ENCODE measurements at places on chromosomes 1 and 21.

GRCh38 chr1:42860339-42861013 is 14.1 kb downstream of the ZNF691 start:
- DNase-seq: no peak

DNA sequence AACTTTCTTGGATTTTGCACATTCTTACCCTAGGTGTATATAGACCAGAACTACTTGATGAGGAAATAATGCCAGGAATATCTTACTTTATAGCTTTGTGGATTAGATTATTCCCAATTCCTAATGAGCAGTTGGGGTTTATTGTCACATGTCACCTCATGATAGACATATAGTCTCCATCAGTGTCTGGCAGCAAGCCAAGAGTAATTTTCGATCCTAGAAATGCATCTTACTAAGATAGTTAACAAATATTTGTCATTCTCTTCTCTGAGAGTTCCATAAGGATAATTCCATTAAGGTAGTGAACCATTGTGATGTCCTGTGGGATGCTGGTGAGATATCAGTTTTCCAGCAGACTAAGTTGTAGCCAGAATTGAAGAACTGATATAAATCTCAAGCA is 1282.9 kb upstream of the B3GALT2 start:
- no peak for DNase-seq

- DNase-seq: no peak
Measured at GRCh38 chr1:173002891-173003838, 47.6 kb downstream of the TNFSF18 start.

DNA sequence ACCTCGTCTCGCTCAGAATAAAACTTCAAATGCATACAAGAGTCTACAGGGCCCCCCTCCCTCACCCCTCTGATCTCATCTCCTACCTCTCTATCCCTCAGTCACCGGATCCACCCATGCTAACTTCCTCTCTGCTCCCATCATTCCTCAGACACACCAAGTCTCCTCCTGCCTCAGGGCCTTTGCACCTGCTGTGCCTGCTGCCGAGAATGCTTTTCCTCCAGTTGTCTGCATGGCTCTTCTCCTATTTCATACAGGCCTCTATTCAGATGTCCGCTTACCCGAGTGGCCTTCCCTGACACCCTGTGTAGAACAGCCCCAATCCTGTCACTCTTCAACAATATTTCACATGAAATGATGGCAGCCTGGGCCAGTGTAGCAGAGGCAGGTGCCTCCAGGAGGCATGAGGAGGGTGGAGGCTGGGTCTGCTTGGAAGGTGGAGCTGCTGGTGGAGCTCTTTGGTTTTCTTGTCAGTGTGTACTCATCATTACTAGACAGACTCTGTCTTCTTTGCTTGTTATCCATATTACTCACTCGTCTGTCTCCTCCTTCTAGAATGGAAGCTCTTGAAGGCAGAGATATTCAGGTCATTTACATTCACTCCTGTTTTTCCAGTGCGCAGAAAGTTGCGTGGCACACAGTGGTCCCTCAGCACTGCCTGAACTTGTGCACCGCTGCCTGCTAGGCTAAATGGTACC is 4.2 kb downstream of the SH2D2A start:
- DNase-seq: no peak

GRCh38 chr21:39319814-39320332 is 6.4 kb upstream of the BRWD1 start:
- DNase-seq: no peak

DNA sequence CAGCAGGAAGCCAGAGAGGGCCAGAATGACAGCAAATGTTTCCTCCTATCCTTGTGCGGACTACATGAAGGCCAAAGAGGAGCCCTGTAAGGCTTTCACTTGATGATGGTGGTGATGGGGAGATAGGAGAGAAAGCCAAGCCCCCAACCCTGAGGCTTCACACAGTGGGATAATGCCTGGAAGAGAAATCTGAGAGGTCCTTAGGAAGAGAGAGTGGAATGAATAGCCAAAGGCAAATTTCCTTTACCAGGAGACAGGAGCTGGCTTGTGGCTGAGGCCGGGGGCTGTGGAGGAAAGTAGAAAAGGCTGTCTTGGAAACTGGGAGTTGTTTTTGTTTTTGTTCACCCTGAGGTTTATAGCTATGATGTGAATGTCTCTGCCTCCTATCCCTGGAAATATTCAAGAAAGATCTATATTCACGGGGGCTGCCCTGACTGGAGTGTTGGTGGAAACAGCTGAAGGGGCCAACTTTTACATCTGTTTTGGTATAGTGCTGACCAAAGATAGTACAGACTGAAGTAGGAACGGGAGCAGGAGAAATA is 13.0 kb upstream of the RNF19B start:
- no peak for DNase-seq

DNA sequence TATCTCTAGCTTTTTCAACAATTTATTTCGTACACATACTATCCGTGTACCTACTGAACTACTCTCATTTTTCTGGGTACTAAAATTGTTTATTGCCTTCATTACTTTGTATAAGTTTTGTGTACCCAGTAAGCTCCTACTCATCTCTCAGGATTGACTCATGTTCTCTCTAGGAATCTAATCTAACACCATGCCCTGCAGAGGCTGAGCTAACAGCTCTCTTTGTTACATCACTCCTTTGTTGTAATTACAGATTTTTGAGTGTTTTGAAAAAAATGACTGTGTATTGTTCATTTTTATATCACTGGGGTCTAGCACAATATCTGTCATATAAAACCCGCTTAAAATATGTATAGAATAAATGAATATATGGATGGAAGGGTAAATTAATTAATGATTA is 167.1 kb downstream of the ATP6V1G3 start:
- DNase-seq: no peak

- no peak for DNase-seq
Measured at GRCh38 chr1:21590934-21591333, 78.2 kb downstream of the RAP1GAP start.

GRCh38 chr1:17066361-17067068 is 12.7 kb upstream of the SDHB start:
- no peak for DNase-seq

DNA sequence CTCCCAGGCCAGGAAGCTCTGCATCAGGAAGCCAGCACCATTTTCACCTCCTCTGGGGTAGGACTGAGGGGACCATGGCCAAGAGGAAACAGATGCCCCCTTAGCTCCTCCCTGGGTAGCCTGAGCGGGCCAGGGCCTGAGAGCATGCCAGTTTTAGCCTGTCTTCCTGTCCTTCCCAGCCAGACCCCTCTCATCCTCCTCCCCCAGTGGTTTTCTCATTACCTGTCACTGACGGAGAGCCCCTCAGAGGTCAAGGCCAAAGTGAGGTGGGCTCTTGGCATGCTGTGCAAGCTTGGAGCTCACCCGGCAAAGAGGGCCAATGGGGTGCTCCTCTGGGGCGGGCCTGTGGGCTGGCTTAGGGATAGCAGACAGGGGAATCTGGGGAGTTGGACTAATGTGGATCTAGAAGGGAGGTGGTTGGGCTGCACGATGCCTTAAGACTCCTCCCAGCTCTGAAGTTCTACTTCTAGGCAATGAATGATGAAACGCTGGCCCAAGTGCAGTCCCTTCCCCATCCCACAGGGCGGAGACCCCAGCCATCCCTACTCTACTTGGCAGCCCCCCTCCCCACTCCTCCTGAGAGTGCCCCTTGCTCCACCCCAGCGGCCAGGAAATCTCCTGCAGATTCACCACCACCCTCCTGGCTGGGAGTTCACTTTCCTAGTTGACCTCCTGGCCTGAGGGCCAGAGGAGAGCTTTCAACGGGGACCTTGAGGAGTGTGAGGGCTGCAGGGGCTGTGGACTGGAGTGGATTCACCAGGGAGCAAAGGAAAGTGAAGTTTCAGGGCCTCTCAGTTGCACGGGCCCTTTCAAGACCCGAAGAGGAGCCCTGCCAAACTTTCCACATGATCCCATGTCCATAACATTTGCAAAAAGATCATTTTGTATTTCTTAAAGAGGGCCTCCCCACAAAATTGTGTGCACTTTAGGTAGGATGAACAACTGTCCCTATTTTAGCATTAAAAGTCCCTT is 9.4 kb upstream of the LMNA start:
- DNase-seq: no peak

GRCh38 chr1:235843461-235843961 is 23.2 kb downstream of the LYST start:
- no peak for DNase-seq

DNA sequence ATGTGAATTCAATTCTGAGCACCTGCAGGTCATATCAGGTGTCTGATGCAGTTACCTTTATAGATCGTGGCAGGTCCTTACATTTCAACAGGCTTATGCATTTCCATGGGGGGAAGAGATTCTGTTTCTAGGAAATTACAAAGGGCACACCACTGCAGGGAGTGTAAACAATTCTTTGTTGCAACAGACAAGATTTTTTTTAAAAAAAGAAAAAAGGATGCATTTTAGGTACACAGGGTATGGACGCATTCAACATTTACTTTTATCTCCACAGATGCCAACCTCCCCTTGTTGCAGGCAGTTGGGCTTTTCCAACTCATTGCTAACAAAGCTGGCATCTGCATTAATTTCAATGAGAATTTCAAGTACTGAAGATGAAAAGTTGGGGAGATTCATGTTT is 13.5 kb upstream of the TEKT2 start:
- no peak for DNase-seq

GRCh38 chr1:53115403-53116306 is 26.8 kb downstream of the SLC1A7 start:
- no peak for DNase-seq

DNA sequence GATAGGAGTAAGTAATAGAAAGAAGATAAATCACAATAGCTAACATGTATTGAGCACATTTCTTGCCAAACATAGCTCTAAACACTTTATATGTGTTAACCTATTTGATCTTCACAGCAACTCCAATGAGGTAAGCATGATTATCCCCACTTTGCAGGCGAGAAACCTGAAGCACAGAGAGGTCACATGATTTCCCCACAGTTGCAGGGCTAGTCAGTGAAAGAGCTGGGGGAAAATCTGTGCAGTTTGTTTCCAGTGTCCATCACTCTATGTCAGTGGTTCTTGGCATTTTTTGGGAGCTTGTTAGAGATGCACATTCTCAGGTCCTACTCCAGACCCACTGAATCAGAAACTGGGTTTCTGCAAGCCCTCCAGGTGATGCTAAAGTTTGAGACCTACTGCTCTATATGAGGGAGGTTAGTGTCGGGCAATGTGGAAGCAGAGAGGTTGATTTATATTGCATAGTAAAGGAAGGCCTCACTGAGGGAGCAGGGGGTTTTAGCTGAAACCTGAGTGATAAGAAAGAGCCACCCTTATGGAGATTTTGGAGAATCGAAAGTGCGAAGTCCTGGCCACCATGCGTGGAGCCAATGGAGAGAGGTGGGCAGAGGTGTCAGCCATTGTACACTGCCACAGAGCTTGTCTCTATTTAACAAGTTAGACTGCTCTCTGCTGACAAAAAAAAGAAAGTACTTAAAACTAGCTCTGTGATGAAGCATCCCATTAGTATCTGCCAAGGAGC is 20.9 kb downstream of the MCOLN3 start:
- DNase-seq: no peak

DNA sequence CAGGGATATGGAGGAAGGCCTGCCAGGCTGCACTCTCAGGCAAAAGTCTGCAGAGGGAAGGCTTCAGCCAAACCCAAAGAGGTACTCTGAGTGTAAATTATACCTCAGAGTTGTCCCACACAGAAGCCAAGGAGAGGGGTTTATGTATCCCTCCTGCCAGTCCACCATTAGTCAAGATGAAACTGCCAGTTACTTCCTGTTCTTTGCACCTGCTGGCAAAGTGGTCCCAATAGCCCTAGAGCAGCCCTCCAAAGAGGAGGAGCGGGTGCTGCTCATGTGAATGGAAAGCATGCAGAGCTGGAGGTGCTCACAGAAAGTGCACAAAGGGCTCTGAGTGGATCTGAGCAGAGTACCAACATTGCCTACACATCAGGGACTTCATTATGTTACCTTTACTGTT is 37.1 kb upstream of the MCOLN3 start:
- DNase-seq: no peak

DNA sequence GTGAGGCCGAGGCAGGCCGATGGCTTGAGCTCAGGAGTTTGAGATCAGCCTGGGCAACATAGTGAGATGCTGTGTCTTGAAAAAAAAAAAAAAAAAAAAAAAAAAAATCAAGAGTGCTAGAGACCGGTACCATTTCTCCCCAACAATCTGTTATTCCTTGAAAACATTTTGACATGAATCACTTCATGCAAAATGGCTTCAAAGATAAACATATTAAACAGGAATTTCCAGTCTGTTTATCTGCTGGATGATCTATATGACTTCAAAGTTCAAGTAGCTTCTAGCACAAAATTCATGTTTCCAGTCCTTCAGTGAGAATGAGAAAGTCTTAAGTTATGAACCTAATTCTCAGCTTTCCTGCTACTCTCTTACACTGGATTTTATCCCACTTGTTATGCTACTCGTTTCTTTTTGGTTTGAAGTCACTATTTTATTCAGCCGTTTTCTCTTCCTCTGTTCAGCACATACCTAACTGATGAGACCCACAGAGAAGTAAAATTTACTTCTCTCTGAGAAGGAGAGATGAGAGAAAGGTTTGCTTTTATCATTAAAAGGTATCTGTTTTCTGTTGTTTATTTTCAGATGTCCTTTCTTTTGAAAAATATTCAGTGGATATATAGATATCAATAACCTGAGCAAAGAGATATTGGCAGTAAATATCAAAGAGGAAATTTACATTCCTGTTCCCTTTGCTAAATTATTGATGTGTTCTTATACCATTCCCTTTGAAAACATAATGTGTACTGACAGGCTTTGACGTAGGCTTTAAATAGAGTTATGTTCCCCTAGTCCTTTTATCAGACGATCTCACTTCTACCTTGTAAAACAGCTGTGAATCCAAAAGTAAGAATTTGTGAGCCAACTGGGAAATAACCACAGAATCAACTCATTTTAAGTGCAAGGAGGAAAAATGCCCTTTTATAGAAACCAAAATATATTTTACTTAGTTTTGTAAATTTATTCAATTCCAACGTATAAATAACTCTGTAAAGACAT is 38.2 kb downstream of the CD46 start:
- DNase-seq: no peak

DNA sequence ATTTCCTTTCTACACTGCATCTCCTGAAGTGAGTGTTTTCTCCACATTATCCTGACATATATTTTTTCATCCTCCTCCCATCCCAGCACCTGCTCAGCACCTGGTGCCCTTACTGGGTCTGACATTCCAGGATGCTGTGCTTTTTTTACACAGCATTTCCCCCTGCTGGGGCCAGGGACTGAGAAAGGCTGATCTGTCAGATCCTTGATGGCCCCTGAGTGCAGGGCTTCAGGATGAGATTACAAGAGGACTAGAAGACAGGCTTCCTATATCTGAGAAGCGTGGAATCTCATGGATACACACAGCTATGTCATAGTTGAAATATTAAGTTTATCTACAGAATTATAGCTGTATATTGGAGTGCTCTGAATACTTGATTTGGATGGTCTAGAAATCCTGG is 24.4 kb downstream of the RCAN1 start:
- DNase-seq: no peak

- DNase-seq: no peak
Measured at GRCh38 chr1:203937678-203938330, 76.4 kb downstream of the SNRPE start.

- no peak for DNase-seq
Measured at GRCh38 chr1:84225646-84226045, 75.9 kb upstream of the SAMD13 start.

GRCh38 chr1:28308750-28309149 is 20.1 kb upstream of the MED18 start:
- no peak for DNase-seq

Data from CD8-positive, alpha-beta T cell (primary cell).